ENCODE measurements at places on chromosomes 16 and 17.

DNA sequence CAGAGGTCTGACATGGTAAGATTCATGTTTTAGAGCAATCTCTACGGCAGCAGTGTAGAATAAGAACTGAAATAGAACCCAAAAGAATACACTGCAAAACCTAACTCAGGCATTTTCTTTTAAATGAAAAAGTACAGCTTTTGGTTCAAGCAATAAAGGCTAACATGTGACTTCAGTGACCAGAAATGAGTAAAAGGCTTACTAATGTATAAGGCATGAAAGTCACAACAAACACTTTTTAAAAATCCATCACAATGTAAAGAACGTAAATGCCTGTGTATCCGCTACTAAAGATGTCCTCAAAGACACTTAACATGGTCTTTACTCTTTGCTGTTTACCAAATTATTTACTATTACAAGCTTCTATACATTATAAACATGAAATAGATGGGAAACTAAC is 16.6 kb downstream of the KIAA0753 start:
- DNase-seq, result no peak

- no peak for DNase-seq
Observed at GRCh38 chr17:6660805-6661463, 9.4 kb downstream of the C17orf100 start.

DNA sequence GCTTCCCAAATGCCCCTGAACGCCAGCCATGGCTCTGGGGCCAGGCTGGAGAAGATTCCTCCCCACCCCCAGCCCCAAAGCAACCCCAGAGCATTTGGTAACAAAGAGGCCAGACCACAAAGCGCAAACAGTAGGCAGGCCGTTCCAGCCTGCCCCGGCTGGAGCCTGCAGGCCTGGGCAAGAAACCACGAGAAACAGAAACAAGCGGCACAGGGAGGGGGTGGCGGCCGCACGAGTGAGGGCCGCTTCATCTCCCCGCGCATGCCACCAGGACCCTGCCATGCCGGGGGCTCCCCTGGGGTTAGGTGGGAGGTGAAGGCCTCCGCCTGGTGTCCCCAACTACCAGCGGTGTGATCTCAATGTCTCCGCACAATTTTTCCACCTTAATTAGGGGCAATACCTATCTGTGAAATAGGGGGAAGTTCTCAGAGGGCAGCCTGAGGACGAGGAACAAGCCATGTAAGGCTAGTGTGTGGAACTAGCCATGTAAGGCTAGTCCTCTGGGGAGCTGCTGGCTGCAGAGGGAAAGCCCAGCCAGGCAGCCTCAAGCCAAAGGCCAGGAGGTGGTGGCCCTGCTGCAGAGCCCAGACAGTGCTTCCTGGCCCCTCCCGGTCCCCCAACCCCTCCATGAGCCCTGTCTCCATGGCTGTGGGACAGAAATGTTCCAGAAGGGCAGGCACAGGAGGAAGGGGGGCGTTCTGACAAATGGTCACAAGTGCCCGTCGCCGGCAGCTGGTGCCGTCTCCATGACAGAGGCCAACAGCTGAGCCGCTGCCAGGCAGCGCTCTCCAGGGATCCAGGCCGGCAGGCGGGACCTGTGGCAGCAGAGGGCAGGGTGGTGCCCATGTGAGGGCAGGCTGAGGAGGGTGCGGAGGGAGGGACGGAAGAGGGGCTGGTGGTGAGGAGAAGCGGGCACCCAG is 14.5 kb upstream of the MTSS2 start:
- no peak for DNase-seq

GRCh38 chr17:21177854-21178600 is 35.9 kb downstream of the TMEM11 start:
- no peak for DNase-seq

- no peak for DNase-seq
Observed at GRCh38 chr16:83915081-83915480, 16.2 kb downstream of the MLYCD start.

GRCh38 chr16:55663765-55664677 is 8.2 kb downstream of the SLC6A2 start:
- DNase-seq, result no peak

DNA sequence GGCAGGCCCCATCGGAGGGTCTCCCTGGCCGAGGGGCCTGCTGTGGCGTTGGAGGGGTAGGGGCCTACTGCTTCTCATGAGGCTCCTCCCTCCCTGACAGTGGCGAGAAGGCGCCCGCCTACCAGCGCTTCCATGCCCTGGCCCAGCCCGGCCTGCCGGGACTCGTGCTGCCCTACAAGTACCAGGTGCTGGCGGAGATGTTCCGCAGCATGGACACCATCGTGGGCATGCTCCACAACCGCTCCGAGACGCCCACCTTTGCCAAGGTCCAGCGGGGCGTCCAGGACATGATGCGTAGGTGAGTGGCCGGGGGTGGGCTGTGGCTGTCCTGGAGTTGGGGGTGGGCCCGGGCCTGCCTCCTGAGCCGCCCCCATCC is 1.7 kb downstream of the CDT1 start:
- no peak for DNase-seq

- no peak for DNase-seq
Observed at GRCh38 chr17:72571813-72572396, 451.1 kb downstream of the SOX9 start.

- DNase-seq, result no peak
Observed at GRCh38 chr17:43545383-43545632, 832 bp downstream of the ETV4 start.

GRCh38 chr16:85588562-85589503 is 24.3 kb upstream of the GSE1 start:
- no peak for DNase-seq

DNA sequence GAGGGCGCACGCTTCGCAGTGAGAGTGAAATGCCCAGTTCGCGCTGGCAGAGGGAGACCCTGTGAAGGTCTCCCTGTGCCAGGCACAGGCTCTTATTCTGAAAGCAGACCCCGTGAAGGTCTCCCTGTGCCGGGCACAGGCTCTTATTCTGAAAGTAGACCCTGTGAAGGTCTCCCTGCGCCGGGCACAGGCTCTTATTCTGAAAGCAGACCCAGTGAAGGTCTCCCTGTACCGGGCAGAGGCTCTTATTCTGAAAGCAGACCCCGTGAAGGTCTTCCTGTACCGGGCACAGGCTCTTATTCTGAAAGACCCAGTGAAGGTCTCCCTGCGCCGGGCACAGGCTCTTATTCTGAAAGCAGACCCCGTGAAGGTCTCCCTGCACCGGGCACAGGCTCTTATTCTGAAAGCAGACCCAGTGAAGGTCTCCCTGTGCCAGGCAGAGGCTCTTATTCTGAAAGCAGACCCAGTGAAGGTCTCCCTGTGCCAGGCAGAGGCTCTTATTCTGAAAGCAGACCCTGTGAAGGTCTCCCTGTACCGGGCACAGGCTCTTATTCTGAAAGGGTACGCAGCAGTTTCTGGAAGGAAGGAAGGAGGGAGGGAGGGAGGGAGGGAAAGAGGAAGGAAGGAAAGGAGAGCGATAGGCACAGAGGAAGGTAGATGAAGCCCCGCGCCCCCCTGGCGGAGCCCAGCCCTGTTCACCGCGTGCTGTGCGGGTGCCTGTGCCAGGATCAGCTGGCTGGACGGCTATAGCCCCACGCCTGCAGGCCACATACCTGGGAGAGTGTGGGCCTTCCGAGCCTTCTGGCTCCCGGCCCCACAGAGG is 55.3 kb downstream of the WDR45B start:
- peak; percentile 52 for DNase-seq

DNA sequence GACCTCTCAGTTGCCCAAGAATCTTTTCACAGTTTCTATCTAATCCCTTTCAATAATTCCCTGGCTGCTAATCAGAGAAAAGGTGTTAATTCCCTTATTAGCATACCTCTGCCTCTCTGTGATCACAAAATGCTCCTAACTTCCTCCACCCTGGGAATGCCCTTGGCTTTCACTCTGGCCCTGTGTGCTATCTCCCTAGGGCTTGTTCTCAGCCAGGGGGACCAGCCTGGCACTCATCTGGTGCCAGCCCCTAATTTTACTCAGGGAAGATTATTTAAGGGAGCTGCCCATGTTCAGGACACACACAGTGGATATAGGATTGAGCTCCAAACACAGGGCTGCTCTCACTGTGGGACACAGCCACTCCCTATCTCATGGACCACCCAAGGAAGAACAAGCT is 225.2 kb downstream of the GRIN2A start:
- DNase-seq, result no peak

- no peak for DNase-seq
Observed at GRCh38 chr17:75799402-75799801, 14.8 kb downstream of the UNK start.

DNA sequence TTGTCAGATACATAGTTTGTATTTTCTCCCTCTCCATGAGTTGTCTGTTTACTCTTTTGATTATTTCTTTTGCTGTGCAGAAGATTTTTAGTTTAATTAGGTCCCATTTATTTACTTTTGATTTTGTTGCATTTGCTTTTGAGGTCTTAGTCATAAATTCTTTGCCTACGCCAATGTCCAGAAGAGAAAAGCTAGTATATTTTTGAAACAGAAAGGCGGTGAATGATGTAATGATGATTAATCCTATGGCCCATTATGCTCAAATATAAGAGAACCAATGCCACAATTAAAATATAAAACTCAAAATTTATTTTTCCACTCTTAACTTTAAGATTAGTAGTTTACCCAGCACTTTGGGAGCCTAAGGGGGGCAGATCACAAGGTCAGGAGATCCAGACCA is 59.8 kb upstream of the SMIM36 start:
- no peak for DNase-seq

- DNase-seq, result no peak
Observed at GRCh38 chr17:63568563-63568962, 18.3 kb downstream of the DCAF7 start.

DNA sequence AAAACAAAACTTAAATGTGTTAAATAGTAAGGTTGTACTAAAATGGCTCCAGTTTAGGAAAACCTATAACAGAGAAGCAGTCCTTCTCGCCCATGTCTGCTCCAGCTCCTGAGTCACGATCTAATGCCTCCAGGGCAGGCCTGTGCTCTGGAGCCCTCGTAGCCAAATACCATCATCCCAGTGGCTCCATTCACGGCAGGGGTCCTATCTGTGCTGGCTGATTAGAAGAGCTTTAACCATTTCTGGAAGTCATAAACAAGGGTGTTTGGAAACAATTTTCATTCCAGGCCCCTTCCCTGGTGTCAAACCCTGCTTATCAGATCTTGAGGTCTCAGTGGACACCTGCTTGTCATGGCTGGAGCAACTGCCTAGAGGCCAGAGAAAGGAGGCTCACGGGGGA is 336.9 kb downstream of the SOX9 start:
- DNase-seq, result no peak
